ENCODE measurements at places on chromosomes 11 and 22.

DNA sequence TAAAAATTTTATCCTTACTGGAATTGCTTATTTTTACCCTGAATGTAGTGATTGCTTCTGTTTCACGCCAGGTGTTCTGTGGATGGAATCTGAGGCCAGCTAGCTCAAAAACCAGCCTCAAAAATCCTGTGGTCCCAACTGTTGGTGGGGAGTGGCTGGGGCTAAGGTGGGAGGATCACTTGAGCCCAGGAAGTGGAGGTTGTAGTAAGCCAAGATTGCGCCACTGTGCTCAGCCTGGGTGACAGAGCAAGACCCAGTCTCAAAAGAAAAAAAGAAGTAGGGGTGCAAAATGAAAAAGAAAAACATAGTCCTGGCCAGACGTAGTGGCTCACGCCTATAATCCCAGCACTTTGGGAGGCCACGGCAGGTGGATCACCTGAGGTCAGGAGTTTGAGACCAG, 27.0 kb upstream of the SLC5A1 start:
- DNase-seq, result no peak

DNA sequence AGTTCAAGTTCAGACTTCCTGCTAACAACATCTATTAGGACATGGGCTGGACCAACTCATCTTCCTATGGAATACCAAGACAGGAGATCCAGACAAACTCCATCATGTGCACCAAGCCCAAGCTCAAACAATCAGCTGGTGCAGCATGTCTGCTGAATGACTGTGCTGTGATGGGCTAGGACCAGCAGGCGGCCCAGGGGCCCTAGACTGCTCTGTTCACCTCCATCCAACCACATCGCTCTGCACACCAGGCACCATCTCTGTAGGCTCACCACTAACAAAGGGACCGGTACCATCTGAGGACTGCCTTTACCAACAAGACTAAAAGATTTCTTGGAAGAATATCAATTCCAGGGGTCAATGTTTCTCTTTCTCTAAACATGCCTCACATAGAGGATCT, 10.3 kb downstream of the BRD1 start:
- DNase-seq, result no peak

DNA sequence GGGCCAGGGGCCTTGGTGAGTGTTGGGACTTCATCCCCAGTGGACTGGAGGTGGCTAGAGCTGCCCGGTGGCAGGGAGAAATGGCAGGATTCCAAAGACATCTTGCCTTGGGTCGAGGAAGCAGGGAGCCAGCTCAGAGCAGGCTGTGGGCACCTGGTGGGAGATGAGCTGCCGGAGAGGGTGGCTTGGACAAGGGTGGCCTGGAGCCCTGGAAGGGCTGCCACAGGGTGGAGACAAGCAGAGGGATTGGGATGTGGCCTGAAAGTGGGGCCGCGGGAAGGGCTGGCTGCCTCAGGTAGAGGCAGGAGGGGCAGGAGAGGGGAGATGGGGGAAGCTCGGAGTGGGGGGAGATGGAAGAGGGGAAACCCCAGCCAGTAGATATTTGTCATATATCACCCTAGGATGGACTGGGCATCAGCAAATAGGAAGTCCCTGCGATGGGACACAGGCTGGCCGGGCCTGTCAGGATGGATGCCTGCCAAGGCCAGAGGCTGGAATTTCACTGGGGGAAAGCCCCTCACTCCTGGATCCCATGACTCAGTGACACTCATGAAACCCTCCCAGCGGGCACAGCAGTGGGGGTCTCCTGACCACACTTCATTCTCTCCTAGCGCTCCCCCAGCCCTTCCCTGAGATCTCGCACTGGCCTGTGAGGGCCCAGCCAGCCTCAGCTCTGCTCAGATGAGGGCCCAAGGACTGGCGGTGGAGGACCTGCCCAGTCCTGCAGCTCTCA, 72.0 kb upstream of the SHISAL1 start:
- DNase-seq, result no peak

GRCh38 chr11:57269571-57270021, 32.5 kb upstream of the APLNR start:
- DNase-seq, result no peak

DNA sequence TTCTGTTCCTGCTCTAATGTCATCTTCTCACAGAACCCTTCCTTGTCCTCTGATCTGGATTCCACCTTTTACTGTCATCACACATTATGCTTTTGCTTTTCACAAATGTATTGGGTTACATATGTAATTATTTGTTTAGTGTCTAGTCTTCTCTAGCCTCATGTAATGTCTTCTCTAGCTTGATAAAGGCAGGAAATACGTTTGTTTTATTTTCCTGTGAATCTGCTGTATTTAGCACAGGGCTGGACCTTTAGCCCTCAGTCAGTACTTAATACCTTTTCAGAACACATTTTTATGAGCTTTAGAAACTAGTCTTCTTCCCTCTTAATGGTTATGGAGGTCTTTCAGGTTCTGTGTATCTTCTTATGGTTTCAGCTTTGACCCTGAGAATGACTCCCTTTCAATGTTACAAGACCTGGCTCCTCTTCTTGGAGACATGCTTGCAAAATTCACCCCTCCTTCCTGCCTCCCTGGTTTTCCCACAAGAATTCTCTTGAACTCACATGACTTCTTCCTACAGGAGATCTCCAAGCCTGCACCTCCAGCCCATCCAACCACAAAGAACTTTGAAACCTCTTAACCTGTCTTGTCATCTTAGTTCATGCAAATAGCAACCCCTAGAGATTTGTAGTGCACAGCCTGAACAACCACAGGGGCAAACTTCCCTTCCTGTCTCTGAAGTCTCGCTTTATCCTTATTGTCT, 132.7 kb upstream of the DDI1 start:
- no peak for DNase-seq
